ENCODE measurements at places on chromosomes 2 and 18.

- DNase-seq: no peak
These were observed 31.3 kb downstream of the NCK2 start for GRCh38 chr2:105775809-105776559.

- DNase-seq: peak; percentile 46
These were observed 64.8 kb downstream of the MOGAT1 start for GRCh38 chr2:222736301-222736700.

- DNase-seq: peak; percentile 52
These were observed at the start of gene MOCOS for GRCh38 chr18:36187193-36187825. Gene MOCOS (plus strand): TSS chr18:36187497. CDS start chr18:36187540, 43 bp downstream.

DNA sequence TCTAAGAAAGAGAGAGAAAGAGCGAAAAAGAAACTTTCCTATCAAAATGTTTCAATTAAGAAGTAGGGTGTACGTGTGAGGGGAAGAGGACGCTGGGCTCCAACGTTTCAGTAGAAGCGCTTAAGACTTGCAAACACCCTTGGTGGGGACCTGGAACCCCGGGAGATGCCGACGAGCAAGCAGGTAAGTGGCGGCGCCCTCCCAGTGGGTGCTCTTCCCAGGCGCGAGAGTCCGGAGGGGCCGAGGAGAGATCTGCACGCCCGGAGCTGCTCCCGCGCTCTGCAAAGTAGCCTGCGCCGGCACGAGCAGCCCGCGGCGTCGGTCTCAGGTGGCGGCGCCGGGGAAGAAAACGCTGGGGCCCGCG is 678 bp upstream of the OTX1 start:
- DNase-seq: no peak

DNA sequence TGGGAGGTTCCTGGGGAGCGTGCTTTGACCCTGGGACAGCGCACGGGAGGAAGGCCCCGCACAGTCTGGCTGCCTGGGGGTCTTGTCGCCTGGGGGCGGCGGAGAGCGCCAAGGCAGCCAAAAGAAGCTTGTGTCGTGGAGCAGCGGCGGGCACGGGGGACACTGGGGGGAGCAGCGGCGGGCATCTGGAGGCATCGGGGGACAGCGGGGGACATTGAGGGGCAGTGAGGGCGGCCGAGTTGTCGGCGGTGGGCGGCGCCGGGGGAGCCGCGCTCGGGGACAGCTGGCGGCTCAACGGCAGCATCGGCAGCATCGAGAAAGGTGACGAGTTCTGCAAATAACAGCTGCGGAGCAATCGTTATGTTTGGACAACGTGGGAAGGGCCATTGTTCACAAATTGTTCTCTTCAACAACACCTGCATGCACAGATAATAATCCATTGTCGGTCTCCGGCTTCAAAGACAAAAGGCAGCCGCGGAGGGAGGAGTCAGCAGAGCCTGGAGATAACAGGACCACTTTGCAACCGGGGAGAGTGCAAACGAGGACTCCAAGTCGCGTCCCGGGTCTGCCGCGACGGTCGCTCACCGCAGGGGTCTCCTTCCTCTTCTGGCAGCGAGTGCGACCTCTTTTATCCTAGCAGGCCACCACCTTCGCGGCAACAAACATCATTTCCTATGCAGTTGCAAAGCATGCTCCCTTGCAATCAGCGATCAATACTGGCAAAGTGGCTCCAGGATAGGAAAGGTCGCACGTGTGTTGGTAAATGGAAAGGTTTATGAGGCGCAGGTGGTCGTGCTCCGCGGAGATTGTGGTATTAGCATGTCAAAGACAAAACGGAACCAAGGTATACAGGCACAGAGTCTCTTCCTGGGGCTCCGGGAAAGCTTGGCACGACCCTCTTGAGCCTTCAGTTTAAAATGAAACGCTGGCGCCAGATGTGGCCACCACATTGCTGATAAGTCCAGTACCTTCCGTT is 132.3 kb upstream of the DLX2 start:
- no peak for DNase-seq

- DNase-seq: no peak
These were observed 116.3 kb upstream of the SMAD7 start for GRCh38 chr18:49067071-49067470.

DNA sequence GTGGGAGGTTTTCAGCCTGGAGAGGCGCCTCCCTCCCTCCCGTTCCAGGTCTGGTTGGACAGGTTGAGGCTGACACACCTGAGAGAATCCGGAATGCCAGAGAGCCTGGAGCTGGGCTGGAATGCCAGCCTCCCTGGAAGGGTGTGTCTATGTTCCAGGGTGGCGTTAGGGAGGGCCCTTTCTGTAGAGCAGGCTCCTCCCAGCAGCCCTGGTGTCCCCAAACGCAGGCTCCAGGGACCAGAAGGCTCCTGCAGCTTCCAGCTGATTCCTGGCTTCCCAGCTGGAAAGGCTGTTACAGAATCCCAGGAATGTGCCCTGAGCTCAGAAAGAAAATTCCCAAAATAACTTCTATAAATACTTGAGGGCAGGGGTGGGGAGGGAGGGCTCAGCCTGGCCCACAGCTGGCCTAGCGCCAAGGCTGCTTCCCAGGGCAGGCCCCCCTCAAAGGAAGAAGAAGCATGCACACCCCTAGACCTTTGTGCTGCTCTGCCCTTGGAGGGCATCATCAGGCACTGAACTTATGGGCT is 85.4 kb downstream of the STPG4 start:
- DNase-seq: peak; percentile 93

DNA sequence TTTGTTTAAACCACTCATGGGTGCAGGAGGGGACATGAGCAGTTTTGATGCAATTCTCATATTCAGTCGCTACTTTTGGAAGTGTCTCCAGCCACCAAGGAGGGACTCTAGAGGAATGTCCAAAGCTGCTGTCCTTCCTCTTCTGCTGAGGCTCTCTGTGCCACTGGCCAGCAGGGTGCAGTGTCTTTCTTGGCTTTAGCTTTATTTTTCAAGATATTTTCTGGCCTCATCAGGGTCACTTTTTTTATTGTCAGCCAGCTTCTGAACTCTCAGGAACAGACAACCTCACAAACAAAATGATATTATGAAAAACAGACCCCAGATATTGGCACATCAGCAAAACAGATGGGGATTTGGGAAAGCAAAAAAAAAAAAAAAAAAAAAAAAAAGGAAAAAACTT is 289.3 kb upstream of the ZSWIM2 start:
- peak; percentile 44 for DNase-seq

GRCh38 chr18:45059695-45060094 is 379.0 kb downstream of the SETBP1 start:
- DNase-seq: peak; percentile 79

GRCh38 chr2:11835403-11835802 is 89.0 kb downstream of the LPIN1 start:
- DNase-seq: no peak

GRCh38 chr2:197028230-197028629 is 101.7 kb upstream of the PGAP1 start:
- DNase-seq: peak; percentile 83
